Esophagus squamous epithelium (tissue), 5 donors: ENCODE measurements at places on chromosomes 7 and 10. TPM values are rescaled to one million over a fixed set of nuclear protein-coding genes. Genes with fewer than 3 reads are reported as not detected.

GSTO2 gene
- 18.0 TPM for total RNA-seq

C10orf90 gene
- total RNA-seq, result not detected

SPDYE5 gene
- not detected for total RNA-seq

BEND7 gene
- 3.7 TPM for total RNA-seq

MEIG1 gene
- total RNA-seq, result 0.79 TPM

PIK3AP1 gene
- 1.5 TPM for total RNA-seq

LRRC4 gene
- 7.8 TPM for total RNA-seq

MYOZ1 gene
- total RNA-seq, result not detected

PKD1L1 gene
- total RNA-seq, result 0.19 TPM

PODXL gene
- 6.4 TPM for total RNA-seq

CRYGN gene
- not detected for total RNA-seq

UNC5B gene
- total RNA-seq, result 27.4 TPM

GRCh38 chr10:121088524-121088923 is 237.4 kb downstream of the WDR11 start:
- no peaks in the 10 kb centered on the region for H3K27me3 ChIP-seq
- H3K4me1 ChIP-seq, result peaks cover 5% of the 10 kb centered on the region
- no peak for DNase-seq
- H3K27ac ChIP-seq, result no peak overlapping the region

DNA sequence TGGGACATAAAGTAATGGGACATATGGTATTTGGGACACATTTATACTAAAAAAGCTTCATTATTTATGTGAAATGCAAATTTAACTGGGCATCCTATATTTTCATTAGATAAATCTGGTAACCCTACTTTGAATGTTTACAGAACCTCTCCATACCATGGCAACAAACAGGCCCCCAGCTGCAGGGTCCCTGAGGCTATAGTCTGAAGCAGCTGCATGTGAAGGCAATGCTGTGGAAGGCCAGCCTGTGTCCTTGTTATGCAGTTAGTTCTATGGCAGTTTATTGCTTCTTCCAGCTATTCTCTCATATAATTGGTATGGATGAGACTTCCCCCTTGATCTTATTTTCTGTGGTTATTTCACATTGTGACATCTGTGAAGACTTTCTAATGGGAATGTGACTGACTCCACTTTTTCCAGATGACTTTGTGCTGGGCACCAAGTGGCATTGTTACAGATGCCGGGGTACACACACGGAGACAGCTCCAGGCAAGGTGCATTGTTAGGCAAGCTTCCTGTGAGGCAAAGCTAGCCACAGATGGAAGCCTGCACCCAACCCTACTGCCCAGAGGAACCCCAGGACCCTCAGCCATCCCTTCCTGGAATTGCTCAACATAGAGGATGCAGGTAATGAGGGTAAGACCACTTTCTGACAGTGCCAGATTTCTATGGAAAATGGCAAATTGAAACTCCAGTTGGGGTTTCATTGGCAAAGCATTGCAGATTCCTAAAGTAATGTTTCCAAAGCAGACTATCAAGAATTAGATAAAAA is 49.5 kb upstream of the ADAM12 start:
- DNase-seq, result no peak
- no peaks in the 10 kb centered on the region for H3K27me3 ChIP-seq
- H3K4me1 ChIP-seq, result no peaks in the 10 kb centered on the region
- H3K36me3 ChIP-seq, result no peaks in the 10 kb centered on the region
- H3K27ac ChIP-seq, result no peak overlapping the region

- no peak for DNase-seq
- peaks cover 9% of the 10 kb centered on the region for H3K4me1 ChIP-seq
- no peaks in the 10 kb centered on the region for H3K36me3 ChIP-seq
- no peak overlapping the region for H3K27ac ChIP-seq
These were observed 505.5 kb upstream of the ZMIZ1 start for GRCh38 chr10:78563314-78563713.

DNA sequence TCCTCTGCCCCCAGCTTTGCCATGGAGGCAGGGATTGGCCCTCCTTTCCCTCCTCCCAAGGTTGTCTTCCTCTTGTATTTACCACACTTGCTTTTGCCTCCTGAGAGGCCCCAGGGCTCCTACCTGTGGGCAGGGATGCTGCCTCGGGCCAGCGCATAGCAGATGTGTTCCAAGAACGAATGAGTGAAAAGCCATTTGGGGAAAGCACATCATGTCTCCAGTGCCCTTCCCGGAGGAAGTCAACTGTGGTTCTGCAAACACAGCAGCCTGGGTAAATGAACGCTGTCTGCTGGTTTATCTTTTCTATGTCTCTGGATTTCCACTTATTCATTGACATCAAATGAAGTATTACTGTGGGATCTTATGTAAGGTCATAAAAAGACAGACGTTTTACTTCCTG is 161.7 kb downstream of the FANK1 start:
- no peak for DNase-seq
- H3K27ac ChIP-seq, result no peak overlapping the region
- no peak overlapping the region for H3K4me3 ChIP-seq
- no peaks in the 10 kb centered on the region for H3K27me3 ChIP-seq
- H3K36me3 ChIP-seq, result no peaks in the 10 kb centered on the region

- peak overlapping the region; percentile 76 for H3K27ac ChIP-seq
- no peak for DNase-seq
- H3K36me3 ChIP-seq, result no peaks in the 10 kb centered on the region
- H3K4me1 ChIP-seq, result peaks cover 23% of the 10 kb centered on the region
- no peak overlapping the region for H3K4me3 ChIP-seq
- peaks cover 9% of the 10 kb centered on the region for H3K27me3 ChIP-seq
These were observed 60.2 kb downstream of the CALML3 start for GRCh38 chr10:5584895-5585516.

- H3K27me3 ChIP-seq, result no peaks in the 10 kb centered on the region
- no peak overlapping the region for H3K4me3 ChIP-seq
- no peak overlapping the region for H3K27ac ChIP-seq
- no peak for DNase-seq
These were observed 71.5 kb downstream of the EVX1 start for GRCh38 chr7:27314111-27314510.

- H3K4me1 ChIP-seq, result peaks cover 13% of the 10 kb centered on the region
- no peaks in the 10 kb centered on the region for H3K36me3 ChIP-seq
- peaks cover 30% of the 10 kb centered on the region for H3K27me3 ChIP-seq
These were observed 20.3 kb upstream of the PAX2 start for GRCh38 chr10:100725071-100725471.

- H3K27ac ChIP-seq, result peak overlapping the region; percentile 88
- H3K4me1 ChIP-seq, result peaks cover 70% of the 10 kb centered on the region
- H3K27me3 ChIP-seq, result no peaks in the 10 kb centered on the region
- DNase-seq, result no peak
- H3K4me3 ChIP-seq, result no peak overlapping the region
These were observed 120.7 kb downstream of the PRKAG2 start for GRCh38 chr7:151756076-151756731.

DNA sequence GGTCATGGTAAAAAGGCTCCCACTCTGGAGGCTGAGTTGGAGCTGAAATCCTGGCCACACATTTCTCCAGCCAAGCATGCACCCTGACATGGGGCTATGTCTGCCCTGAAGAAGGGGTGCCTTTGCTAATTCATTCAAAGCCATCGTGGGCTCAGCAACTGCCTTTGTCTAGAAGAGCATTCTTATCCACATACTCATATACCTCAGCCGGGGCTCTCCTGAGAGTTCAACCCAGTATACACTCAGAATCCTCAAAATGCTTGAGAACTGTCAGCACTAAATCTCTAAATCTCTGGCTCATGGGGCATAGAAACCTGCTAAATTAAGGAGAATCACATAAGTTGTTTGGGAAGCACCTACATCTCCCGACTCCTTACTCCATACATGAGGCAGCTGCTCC is 89.3 kb downstream of the MRPL32 start:
- H3K36me3 ChIP-seq, result no peaks in the 10 kb centered on the region
- H3K4me3 ChIP-seq, result no peak overlapping the region
- no peaks in the 10 kb centered on the region for H3K27me3 ChIP-seq
- no peaks in the 10 kb centered on the region for H3K4me1 ChIP-seq
- DNase-seq, result no peak

- no peak overlapping the region for H3K4me3 ChIP-seq
- H3K4me1 ChIP-seq, result no peaks in the 10 kb centered on the region
- H3K36me3 ChIP-seq, result no peaks in the 10 kb centered on the region
- DNase-seq, result no peak
- H3K27ac ChIP-seq, result no peak overlapping the region
These were observed 207.3 kb downstream of the HGF start for GRCh38 chr7:81562581-81562980.

DNA sequence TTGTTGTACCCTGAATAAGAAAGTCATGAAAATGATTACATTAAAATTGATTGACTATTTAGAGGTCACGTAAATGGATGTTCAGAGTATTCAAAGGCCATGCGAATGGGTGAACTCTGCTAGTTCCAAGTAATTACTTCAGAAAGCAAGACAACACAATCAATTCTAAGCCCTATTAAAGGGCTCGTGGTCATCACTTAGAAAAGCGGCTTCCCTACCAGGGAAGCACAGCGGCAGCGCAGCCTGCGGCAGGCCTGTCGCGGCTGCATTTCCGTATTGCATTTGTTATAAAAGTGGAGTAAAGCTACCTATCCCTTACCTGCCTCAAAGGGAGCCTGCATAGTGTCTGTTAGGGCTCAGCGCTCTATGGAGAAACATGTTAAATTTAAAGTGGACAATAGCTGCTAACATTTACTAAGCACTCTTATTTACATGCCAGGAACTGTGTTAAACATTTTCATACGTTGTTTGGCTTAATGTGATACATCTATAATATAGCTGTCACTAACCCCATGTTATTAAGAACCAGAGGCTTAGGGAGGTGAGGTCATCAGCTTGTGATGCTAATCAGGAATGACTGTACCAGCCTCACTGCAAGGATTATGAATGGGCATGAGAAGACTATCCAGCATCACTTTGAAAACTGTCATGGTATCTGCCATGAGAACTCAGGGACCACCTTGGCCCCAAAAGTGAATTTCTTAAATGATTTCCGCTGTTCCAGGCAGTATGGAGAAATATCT is 187.5 kb downstream of the CELF2 start:
- H3K27ac ChIP-seq, result no peak overlapping the region
- H3K4me1 ChIP-seq, result peaks cover 2% of the 10 kb centered on the region
- H3K36me3 ChIP-seq, result no peaks in the 10 kb centered on the region
- no peak overlapping the region for H3K4me3 ChIP-seq
- no peak for DNase-seq

- H3K27ac ChIP-seq, result peak overlapping the region; percentile 94
- no peaks in the 10 kb centered on the region for H3K27me3 ChIP-seq
- DNase-seq, result no peak
- peak overlapping the region; percentile 86 for H3K4me3 ChIP-seq
These were observed 816 bp downstream of the TECPR1 start for GRCh38 chr7:98251231-98251600.

DNA sequence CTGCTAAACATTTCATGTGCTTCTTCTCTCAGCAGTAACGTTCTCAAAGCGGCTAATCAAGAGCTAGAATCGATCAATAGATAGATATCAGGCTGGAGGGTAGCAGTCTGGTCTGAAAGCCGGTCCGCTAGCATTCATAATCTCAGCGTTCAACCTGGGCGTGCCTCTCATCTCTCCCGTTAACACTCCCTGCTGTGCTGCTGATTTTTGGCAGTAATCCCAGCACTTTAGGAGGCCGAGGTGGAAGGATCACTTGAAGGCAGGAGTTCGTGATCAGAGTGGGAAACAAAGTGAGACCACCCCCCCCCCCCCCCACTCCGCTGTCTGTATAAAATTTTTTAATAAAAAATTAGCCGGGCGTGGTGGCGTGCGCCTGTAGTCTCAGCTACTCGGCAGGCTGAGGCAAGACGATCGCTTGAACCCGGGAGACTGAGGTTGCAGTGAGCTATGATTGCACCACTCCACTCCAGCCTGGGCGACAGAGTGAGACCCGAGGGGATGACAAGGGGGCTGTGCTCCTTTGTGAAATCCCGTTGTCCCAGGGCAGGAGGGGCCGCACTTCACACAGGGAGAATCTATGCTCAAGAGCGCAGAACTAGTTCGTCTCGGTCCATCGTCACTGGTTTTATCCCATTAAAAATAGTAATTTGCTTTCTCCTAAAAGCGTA is 624 bp upstream of the CEP55 start:
- no peaks in the 10 kb centered on the region for H3K4me1 ChIP-seq
- H3K27ac ChIP-seq, result peak overlapping the region; percentile 82
- peak overlapping the region; percentile 70 for H3K4me3 ChIP-seq
- DNase-seq, result no peak
